Glutamatergic neuron (in vitro differentiated cells): ENCODE measurements at places on chromosomes 13 and 19.

GRCh38 chr19:39834287-39834841, 402 bp upstream of the DYRK1B start:
- DNase-seq: no peak

DNA sequence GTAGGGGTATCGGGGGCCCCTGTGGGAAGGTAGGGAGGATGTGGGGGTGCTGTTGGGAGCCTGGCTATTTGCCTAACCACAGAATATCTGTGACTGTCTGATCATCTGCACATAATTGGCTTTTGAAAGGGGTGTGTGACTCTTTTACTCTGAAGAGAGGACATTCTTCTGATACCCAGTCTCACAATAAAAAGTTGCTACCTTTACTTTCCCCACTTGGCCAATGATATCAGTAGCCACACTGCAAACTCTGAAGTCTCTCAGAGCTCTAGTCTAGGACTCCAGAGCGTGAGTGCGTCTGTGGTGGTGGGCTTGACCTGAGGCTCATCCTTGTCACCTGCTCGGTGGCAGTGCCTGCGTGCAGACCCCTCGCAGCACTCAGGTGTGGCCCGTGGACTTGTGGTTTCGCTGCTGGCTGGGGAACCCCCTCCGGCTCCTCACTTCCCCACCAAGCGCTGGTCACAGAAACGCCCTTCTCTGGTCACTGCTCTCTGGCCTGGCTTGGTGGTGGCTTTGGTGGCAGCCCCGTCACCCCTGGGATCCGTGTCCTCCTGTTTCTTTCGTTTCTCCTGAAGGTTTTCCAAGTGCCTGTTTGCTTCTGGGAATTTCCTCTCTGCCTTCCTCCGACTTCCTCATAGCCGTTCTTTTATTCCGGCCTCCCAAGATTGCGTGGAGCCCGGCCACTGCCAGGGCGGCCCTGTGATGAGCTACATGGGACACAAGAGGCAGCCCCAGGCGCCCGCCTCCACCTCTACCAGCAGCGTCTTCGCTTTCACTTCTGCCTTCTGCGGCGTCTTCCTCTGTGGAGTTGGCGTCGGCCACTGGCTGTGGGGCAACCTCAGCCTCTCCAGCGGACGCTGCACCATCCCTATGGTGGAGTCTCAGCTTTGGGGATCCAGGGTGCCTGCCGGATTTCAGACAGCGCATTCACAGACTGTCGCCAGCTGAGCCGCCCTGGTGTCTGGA, 78.0 kb downstream of the ATP11A start:
- DNase-seq: no peak

- no peak for DNase-seq
Observed at GRCh38 chr19:44718441-44719261, 19.7 kb downstream of the CEACAM16 start.

DNA sequence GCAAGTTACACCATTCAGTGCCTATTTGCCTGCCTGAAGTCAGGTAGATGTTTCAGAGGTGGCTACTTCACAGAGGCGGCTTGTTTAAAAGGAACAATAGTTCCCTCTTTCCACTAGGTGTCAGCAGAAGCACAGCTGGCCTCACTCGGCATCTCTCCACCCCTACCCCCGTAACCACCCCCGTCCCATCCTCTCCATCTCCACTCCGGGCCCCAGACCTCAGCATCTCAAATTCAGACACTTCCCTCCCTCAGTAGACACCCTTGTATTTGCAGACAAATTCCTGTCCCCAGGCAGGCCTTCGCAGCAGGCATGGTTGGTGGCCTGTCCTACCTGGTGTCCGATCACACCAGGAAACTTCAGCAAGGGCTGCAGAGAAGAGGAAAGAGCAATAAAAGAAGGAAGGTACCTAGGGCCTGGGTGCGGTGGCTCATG, 9.1 kb upstream of the DPP9 start:
- DNase-seq: peak; percentile 61

DNA sequence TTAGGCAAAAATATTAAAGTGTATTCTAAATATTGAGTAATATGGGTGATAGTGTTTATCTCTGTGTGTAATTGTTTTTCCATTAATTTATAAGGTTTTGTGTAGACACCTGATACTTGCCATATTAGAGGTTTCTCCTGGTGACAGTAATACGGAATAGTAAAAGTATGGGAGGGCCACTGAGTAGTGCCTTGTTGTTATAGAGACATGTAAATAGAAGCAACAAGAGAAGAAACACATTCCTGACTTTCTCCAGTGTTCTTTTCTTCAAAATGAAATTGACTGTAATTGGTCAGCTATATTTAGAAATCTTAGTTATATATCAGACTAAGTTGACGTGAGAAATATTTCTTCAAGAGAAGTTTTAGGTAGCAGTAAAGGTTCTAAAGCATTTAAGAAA, 18.5 kb downstream of the RNASEH2B start:
- no peak for DNase-seq

GRCh38 chr13:103040006-103040405, 26.2 kb downstream of the SLC10A2 start:
- no peak for DNase-seq

DNA sequence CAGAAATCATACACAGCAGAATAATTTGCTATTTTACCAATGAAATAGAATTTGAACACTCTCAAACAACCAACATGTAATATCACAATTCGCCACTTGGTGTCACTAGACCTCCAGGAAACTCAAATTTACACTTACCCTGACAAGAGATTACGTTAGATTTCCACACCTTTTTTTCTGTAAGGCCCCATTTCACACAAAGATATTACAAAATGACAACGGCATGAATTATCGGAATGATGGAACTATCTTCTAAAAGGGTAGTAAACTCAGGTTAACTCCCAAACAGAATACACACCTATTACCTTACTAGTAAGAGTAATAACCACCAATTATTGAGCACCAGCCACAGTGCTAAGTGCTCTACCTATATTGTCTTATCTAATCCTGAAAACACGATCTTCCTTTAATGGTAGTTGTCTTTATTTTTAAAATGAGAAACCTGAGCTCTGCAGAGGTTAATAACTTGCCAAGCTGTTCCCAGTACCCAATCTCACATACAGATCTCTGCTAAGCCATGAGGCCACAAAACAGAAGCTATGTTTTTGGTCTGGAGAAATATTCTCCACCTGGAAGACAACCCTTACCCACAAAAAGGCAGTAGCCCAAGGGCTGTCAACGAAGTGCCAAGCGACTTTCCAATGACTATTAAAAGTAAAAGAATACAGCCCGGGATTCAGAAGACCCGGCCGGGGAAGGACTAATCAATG, 152.4 kb downstream of the DCLK1 start:
- DNase-seq: no peak

DNA sequence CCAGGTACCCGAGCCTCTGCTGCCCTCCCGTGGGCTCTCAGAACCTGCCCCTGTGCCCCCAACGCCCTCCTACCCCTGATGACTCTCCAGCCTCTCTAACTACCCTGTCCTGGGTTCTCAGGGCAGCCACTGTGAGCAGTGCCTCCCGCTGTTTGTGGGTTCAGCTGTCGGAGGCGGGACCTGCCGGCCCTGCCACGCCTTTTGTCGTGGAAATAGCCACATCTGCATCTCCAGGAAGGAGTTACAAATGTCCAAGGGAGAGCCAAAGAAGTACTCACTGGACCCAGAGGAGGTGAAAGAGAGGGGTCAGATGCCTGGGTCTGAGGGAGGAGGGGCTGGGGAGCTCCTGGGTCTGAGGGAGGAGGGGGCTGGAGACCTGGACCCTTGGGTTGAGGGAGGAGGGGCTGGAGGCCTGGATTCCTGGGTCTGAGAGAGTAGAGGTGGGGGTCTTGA, 20.0 kb downstream of the CNFN start:
- DNase-seq: no peak

DNA sequence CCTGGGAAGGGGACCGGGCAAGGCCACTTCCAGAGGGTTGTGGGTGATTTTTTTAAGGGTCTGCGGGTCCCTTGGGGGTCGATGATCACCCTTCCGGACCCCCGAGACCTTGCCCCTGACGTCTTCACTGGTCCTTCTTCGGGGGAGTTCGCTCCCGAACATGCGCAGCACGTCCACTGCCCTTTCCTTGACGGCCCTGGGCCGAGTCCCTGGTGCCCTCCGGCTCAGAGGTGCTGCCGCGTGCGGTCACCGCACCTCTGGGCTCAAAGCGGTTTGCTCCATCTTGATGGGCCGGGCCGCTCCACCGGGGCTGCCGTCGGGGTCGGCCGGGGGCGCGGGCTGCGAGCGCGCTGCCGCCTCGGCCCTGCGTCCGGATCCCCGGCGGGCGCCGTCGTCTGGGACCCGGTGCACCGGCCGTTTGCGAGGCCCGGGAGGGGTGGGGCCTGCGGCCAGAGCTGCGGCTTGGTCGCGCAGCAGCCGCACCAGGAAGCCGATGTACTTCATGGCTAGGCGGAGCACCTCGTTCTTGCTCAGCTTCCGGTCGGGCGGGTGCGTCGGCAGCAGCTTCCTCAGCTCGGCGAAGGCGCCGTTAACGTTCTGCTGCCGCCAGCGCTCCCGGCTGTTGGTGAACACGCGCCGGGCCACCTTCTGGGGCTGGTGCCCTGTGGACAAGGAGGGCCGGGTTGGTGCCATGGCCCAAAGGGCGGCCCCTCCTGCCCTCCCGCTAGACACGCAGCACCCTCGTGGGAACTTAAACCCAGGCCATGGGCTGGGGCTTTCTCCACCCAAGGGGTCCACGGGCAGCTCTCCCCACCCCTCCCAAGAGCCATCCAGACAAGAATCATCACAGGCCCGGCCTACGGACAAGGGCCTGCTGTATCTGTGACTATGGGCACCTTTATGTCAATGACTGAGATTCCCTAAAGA, 3.3 kb downstream of the LYL1 start:
- peak; percentile 48 for DNase-seq

DNA sequence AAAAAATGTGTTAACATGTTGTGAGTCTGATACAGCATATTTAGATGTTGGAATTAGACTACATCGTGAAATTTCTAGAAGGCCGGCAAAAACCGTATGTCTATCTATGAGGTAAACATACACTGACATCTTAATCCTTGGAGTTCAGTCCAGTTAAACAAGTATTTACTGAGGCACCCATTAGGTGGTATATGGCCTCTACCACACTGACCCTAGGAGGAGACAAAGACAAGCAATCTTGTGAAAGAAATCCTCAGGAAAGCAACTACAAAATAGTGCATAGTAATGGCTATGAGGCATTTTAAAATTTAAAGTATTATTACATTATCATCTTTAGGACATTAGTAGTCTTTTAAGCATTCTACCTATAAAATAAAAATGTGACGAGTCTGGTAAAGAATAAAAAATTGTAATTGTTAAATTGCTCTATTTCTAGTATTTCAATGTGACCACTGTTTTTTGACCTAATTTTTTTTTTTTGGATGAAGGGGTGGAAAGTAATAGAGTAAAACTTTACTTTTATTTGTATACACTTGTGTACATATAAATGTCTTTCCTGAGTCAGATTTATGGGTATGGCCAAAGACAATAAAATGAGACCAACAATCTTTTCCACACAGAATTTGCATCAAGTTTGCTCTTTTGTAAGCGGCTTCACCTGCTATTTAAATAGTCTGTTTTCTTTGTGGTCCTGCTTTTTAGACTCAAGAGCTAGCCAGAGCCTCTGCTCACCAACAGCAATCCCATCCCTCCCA, 50.5 kb downstream of the KATNAL1 start:
- DNase-seq: no peak

GRCh38 chr19:27774827-27775226, 1438.1 kb downstream of the UQCRFS1 start:
- no peak for DNase-seq

- DNase-seq: no peak
Observed at GRCh38 chr19:32354345-32354744, 8.9 kb downstream of the ZNF507 start.

DNA sequence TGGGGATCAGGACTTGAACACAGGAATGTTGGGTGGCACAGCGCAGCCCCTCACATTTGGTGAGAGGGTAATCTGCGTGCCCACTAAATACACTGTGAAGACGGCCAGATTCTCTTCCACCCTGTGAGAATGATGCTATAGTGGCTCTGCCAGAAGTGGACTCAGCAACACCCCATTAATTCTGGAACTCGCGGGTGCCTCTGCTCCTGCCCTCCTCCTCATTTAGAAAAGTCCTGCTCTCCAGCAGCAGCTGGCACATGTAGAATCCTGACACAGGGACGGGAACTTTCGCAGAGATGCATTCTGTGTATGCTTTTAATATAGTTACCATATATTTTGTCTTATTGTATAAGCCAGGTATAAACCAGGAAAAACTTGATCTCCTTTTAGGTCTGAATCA, 57.3 kb downstream of the EFNB2 start:
- DNase-seq: no peak

DNA sequence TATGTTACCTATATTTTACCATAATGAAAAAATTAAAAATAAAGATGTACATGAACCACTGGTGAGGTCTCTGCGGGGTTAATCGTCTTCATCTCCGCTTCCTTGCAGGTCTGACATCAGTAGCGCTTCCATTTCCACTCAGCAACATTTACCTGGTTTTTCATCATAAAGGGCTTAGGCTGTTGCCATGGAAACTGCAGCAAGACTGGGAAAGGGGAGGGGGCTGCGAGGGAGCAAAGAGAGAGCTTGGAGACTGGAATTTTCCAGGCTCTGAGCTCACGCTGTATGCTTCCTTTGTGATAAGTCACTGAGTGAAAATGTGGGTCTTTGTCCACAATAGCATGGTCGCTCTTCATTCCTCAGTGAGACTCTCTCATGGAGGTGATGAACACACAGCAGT, 136.6 kb upstream of the USP29 start:
- no peak for DNase-seq

DNA sequence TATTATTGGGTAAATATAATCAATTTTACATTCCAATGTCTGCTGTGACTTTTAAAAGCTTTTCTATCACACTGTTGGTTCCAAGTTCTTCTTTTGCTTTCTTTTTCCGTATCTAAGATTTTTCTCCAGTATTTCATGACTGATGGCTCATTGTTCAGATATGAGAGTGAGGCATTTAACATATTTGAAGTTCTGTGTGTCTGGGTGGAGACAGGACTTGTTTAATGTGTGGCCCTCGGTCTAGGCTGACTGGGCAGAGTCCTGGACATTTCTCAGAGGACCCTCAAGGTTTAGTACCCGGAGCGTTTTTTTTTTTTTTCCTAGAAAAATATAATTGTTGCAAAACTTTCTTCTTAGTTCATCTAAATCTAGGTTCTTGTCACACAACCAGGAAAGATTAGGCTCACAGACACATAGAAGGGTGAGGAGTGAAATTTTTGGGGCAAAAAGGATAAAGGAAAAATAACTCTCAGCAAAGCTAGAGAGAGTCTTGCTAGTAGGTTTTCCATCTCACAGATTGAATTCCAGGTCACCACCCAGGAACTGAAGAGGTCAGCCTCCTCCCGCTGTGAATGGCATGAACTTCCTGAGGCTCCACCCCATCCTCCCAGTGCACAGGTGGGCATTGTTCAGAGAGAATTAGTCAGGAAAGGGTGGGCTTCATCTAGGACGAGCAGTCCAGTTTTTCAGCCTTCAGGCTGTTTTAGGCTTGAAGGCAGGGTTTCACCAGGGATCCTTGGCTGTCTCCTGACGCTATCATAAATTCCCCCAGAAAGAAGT, 1002.4 kb upstream of the PCDH9 start:
- DNase-seq: no peak

DNA sequence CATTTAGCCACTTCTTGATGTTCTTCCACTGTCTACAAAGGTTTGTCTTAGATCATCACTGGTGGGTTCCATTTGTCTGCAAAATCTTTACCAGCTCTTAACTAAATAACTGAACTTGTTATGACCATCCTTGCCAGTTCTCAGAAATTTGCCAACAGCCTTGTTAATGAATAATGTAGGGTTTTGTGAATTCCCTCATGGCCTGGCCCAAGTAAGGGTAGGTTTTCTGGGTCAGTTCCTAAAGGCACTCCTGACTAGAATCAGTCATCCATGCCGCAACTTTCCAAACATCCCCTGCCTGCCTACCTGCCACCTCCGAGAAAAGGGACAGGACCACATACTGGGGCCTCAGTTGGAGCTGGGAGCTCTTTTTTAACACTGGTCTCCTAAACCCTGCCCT, 4.0 kb downstream of the COL4A1 start:
- no peak for DNase-seq
